Suprapubic skin (tissue), 4 donors: ENCODE measurements at places on chromosomes 13 and 19. TPM values are rescaled to one million over a fixed set of nuclear protein-coding genes. Genes with fewer than 3 reads are reported as not detected.

The C13orf46 gene
- total RNA-seq: 0.16 TPM

- peaks cover 10% of the 10 kb centered on the region for H3K4me1 ChIP-seq
- H3K27ac ChIP-seq: peak overlapping the region; percentile 41
- no peak for DNase-seq
Observed at GRCh38 chr13:26784704-26785639, 24.4 kb upstream of the GPR12 start.

DNA sequence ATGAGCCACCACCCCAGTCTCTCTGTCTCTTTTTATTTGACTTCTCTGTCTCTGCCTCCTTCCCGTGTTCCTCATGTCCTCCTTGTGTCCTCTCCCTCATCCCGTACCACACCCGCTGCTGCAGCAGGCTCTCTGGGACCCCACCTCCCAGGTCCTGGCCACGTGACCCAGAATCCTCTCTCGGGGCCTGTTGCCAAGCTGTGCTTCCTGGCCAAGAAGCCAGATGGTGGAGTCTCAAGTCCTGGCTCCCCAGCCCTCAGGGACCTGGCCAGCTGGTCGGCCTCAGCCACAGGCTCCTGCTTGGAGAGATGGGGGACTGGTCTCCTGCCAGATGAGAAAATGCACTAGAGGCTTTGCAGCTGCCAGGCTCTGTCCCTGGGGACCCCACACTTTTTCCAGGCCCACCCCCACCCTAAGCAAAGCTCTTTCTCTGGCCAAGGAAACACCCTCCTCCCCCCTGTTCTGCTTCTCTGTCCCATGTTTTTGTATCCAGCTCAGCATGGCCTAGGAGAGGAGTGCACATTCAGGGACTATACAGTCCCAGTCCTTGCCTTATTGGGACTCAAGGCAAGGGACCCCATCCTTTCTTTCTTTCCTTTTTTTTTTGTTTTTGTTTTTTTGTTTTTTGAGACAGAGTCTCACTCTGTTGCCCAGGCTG lies 34.3 kb upstream of the SHKBP1 start:
- no peak overlapping the region for H3K4me3 ChIP-seq
- H3K36me3 ChIP-seq: no peaks in the 10 kb centered on the region
- H3K4me1 ChIP-seq: peaks cover 9% of the 10 kb centered on the region
- no peak for DNase-seq

DNA sequence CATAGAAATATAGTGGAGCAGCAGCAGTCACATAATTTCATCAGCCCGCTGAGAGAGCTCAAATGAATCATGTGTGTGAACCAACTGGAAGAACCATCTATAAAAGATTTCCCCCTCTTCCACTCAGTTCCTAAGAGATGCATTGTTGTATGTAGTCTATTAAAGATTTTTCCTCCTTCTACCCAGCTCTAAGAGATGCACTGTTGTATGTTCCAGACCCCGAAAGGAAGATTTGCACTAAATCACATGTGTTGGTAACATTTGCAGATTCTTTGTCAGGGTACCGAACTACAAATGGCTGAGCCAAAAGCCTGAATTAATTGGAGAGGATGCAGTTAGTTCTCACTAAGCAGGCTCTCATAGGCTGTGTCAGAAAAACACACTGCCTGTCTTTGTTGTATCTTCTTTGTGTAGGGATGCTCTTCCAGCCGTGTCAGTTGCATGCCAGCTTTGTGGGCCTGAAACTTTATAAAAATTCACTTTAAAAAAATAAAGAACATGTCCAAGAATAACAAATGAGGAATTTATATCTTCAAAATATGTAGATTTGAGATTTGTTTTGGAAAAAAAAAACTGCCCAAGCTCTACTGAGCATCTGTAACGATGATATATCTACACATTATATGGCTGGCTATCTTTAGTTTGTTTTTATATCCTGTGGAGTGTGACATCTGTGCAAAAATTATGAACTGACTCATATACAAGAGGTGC lies 223.1 kb downstream of the MZT1 start:
- H3K4me1 ChIP-seq: no peaks in the 10 kb centered on the region
- H3K36me3 ChIP-seq: no peaks in the 10 kb centered on the region
- no peak overlapping the region for H3K4me3 ChIP-seq
- no peak for DNase-seq
- H3K27ac ChIP-seq: no peak overlapping the region
- H3K27me3 ChIP-seq: no peaks in the 10 kb centered on the region

DNA sequence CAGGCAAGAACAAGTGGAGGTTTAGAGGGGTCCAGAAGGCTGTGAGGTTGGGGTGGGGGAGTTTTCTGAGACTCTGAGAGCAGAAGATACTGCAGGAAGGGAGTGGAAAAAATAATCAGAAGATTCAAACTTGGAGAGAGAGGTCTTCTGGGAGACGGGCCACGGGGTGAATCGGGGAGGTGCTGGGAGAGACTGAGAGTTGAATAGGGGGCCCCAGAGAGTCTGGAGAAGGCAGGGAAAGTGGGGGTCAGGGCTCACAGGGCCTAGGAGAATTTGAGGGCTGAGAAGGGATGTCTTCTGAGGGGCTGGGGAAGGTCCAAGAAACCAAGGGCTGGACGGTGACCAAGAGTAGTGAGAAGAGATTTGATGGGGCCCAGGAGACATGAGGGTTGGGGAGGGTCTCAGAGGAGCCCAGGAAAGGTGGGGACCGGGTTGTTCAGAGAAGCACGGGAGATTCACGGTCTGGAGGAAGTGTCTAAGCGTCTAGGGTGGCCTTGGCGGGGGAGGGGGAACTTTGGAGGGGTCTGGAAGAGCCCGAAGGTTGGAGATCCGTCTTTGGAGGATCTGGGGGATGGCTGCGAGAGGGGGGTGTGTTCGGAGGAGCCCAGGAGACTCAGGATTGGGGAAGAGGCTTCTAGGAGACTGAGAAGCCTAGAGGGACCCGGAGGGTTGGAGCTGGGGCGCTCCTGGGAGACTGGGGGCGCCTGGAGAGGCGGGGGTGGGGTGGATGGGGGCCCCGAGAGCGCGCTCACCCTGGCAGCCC lies 1.5 kb downstream of the KCNC3 start:
- H3K4me3 ChIP-seq: peak overlapping the region; percentile 43
- peaks cover 68% of the 10 kb centered on the region for H3K4me1 ChIP-seq
- no peak for DNase-seq
